Esophagus squamous epithelium (tissue), 5 donors: ENCODE measurements at places on chromosomes 12 and 14.

DNA sequence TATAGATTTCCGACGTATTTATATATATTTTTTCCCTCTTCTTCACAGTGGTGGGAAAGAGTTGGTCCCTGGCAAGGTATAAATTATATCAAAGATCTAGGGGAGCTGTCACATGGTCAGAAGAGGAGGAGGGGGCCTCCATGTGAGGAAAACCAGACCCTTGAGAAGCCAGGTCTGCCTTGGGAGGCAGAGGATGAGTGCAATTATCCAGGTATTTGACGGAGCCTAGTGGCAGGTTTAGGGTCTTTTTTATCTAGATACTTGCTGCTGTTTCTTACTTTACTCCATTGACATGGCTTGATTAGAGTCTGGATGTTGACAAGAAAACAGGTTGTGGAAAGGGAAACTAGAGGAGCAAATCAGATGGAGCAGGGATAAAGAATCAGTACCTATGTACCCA lies 5.5 kb downstream of the COPZ1 start:
- no peak for DNase-seq

DNA sequence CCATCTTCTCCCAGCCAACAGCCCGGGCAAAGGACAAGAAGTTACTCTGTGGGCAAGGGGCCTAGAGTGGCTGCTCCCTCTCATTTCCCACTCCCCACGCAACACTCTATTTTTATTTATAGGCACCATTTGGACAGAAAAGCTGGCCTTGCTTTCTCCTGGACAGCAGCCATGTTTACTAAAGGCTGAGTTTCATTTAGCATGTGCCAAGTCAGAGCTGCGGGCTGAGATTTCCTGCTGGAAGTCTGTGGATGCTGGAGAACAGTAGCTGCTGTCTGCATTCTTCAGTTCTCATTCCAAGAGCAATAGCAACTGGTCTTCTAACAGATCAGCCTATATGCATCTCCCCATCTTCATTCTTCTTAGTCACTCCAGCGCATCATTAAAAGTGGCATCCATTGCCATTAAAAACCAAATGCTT lies 8.3 kb downstream of the COL2A1 start:
- no peak for DNase-seq

- DNase-seq, result no peak
Observed at GRCh38 chr14:44297437-44297836, 209.6 kb downstream of the FSCB start.

GRCh38 chr12:49470986-49471385 lies 67.8 kb upstream of the KCNH3 start:
- no peak for DNase-seq

- no peak for DNase-seq
Observed at GRCh38 chr14:60094306-60094897, 2.7 kb downstream of the PCNX4 start.

DNA sequence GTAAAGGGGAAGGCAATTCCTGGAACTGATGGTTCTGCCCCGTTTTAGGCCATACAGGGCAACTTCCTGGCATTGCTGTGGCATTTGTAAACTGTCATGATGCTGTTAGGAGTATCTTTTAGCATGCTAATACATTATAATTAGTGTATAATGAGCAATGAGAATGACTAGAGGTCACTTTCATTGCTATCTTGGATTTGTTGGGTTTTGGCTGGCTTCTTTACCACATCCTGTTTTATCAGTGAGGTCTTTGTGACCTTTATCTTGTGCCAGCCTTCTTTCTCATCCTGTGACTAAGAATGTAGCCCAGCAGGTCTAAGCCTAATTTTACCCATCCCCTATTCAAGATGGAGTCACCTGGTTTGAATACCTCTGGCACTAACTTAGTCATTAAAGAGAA lies 51.2 kb downstream of the TESPA1 start:
- DNase-seq, result no peak

GRCh38 chr14:81519200-81520011 lies 14.2 kb downstream of the SEL1L start:
- no peak for DNase-seq

DNA sequence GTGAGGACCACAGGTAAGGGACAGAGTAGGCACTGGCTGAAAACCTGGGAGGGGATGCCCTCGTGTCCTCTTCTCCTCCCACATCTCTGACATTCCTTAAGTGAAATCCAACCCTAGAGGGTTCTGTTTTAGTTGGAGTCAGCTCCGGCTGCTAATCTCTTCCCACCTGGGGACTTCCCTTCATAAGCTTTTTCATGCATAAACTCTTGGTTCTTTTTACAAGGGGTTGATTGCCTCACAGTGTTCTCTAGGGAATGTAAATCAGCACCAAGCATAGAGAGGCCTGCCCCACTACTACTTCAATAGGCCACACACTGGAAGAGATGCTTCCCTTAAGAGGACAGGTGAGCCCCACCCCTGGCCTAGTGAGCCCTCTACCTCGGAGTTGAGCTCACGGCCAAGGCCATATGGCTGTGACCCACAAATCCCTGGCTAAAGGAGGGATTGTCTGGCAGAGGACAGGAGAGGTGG lies 3.2 kb upstream of the SYNDIG1L start:
- DNase-seq, result no peak

GRCh38 chr12:642633-643474 lies 20.4 kb downstream of the NINJ2 start:
- DNase-seq, result no peak

- DNase-seq, result no peak
Observed at GRCh38 chr14:50892255-50892654, 20.4 kb downstream of the ABHD12B start.

GRCh38 chr14:50340963-50341362 lies 28.8 kb downstream of the DMAC2L start:
- DNase-seq, result no peak

GRCh38 chr14:20782280-20782890 lies 1.3 kb downstream of the RNASE6 start:
- DNase-seq, result no peak

- no peak for DNase-seq
Observed at GRCh38 chr14:59543873-59544272, 32.7 kb downstream of the CCDC175 start.

GRCh38 chr12:108495054-108495453 lies 20.0 kb upstream of the FICD start:
- DNase-seq, result no peak

DNA sequence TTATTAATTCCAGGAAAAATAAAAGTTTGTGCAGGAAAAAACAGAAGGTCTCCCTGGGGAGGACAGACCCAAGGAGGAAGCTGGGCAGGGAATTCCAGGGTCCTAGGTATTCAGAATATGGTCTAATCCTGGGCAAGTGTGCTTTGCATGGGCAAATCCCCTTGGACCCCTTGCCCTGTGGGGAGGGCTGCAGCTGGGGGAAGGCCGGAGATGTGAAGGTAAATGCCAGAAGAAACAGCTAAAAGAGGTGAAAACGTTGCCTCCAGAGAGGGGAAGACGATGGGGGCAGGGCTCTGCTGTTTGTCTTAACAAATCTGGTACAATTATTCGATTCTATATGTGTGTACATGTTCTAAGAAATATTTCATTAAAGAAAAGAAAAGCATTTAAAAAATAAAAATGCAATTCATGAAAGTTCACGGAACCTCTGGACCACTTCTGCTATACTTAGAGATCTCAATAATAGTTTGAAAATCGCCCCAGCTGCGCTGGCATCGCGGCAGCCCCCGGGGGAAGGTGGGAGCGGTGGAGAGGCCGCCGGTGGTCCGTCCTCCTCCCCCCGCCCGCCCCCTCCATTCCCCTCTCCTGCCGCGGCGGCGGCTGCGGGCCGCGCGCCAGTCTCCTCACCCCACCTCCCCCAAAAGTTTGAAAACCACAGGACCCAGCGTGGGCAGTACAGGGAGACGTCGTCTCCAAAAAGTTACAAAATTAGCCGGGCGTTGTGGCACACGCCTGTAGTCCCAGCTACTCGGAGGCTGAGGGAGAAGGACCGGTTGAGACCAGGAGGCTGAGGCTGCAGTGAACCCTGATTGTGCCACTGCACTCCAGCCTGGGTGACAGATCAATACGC lies 1.5 kb upstream of the PRPF40B start:
- DNase-seq, result no peak

DNA sequence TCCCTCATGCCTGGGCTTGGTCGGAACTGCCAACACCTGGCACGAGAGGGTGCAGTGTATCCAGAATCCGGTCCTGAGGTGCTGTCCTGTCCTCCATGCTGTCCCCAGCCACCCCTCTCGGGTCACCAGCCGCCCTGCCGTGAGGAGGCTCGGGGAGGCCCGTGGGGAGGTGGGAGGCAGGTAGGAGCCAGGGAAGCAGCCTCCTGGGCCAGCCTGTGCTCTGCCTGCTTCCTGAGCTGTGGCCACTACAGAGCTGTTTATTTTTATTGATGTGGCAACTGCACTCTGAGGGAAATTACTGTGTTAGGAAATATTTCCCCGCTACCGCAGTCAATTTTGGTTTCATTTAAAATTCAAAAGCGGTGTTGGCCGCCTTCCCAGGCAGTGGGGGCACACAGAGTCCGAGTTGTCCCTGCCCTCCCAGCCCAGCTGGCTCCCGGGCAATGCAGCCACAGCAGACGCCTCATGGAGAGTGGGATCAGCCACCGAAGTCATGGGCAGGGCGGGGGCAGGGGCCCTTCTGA lies 18.3 kb downstream of the NOC4L start:
- no peak for DNase-seq

DNA sequence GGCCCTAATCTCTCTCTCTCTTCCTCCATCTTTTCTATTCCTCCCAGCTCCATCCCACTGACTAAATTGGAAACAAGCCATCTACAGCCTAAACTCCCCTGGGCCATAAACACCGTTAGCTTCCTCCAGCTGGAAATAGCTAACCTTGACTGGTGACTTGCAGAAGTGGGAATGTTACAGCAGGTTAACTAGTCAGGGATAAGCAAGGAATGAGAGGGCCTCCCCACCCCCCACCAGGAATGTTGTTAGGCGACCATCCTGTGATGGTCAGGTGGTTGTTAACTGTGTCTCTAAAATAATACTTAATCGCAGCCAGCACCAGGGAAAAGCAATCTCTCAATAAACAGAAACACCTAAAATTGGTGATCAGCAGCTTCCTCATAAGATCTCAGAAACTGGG lies 40.8 kb downstream of the MIS18BP1 start:
- DNase-seq, result no peak

DNA sequence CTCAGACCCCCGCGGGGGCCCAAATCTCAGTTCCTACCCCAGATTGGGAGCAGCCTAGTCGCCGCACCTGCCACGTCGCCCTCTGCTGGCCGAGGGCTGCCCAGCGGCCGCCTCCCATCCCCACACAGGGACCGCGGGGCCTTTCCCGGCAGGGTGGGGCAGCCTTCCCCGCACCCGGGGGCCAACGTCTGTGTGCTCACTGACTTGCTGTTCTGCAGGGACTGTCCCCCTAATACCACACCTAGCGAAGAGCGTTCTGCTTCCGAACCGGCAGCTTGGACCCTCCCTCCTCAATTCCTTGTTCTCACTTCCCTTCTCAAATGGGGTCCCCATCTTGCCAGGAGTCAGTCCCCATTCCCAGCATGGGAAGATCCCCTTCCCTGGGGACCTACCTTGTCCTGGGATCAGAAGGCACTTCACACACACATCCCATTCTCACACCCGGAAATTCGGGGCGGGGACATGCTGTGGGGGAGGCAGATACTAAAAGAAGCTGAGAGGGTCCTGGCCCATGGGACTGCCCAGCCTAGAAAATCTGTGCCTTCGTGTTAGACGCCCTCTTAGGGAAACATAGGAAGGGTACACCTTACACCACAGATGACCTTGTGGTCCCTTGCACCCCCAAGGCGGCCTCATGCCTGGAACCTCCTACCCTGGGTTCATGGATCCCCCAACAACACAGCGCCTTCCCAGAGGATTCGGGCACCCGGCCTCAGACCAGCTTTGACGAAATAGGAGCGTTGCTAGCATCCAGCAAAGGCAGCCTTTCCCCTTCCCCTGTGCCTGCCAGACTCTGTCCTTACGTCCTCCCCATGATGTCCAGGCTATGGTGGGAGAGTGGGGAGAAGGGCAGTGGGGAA lies 16.4 kb downstream of the ACVRL1 start:
- no peak for DNase-seq

- no peak for DNase-seq
Observed at GRCh38 chr14:87644689-87645088, 348.3 kb downstream of the GALC start.

GRCh38 chr12:31274520-31275300 lies 51.2 kb downstream of the SINHCAF start:
- DNase-seq, result no peak
